ENCODE measurements at places on chromosomes 5 and 9.
A peak's percentile ranks its signal among the peaks of the same experiment; 100 is the strongest.

GRCh38 chr9:124487260-124488182, 19.7 kb downstream of the NR5A1 start:
- DNase-seq: no peak

- no peak for DNase-seq
Observed at GRCh38 chr5:179816796-179817469, 3.8 kb upstream of the SQSTM1 start.

- DNase-seq: no peak
Observed at GRCh38 chr5:169119288-169120048, 181.5 kb downstream of the SLIT3 start.

DNA sequence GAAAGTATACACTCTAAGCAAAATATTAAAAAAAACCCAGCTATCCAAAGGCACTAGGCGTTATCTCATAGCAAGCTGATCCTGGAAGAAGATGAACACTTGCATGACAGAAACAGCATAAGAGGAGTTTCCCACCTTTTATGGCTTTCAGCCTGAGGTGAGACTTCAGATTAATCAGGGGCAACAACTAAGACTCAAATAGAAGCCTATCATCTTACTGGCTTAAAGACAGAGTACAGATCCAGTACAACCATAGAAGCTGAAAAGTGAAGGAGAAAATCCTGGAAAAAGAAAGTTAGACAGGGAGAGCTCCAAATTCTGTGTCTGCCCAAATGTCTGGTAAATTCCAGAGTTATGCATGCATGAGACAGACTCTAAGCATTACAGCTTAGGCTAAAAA, 360.8 kb upstream of the KCNN2 start:
- no peak for DNase-seq

GRCh38 chr5:115586525-115587146, 15.6 kb downstream of the TICAM2 start:
- DNase-seq: peak; percentile 30

GRCh38 chr5:138336952-138337684, 948 bp upstream of the FAM53C start:
- no peak for DNase-seq

- peak; percentile 12 for DNase-seq
Observed at GRCh38 chr5:42514754-42515153, 91.5 kb downstream of the GHR start.

GRCh38 chr9:93577975-93578682, 1.7 kb downstream of the PHF2 start:
- no peak for DNase-seq

DNA sequence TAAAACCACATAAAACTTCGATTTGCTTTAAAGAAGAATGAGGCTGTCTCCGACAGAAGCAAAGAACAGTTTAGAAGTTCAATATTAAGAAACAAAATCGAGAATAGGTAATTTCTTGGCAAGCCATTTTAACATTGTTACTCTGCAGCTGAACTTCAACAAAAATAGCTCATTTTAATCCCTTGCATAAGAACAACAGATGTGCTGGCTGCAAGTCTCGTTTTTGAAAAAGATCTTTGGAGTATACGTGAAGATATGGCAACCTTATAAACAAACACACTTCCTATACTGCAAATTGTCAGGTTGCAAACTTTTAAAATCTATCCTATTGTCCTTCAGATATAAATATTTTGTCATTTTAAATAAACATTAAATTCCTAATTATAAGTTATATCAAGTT, 71.5 kb downstream of the FBN2 start:
- no peak for DNase-seq

DNA sequence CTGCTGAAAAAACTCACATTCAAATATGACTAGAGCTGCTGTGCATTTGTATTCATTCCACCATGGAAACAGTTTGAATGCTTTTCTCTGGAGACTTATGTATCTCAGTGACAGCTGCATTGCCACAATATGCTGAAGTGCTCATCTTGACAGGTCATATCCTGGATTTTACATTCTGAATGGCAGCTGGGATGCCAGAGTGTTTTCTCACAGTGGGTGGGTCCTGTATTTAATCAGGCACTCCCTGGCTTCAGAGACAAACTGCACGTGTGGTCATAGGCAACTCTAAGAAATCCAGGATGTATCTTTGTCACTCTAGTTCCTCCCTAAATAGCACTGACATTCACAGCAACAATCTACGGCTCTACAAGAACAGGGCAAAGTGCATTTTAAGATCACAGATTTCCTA, 75.6 kb downstream of the ST8SIA4 start:
- no peak for DNase-seq

GRCh38 chr9:88025411-88026117, 51.2 kb upstream of the CDK20 start:
- DNase-seq: no peak

- DNase-seq: no peak
Observed at GRCh38 chr5:1138445-1139245, 26.8 kb upstream of the SLC12A7 start.

DNA sequence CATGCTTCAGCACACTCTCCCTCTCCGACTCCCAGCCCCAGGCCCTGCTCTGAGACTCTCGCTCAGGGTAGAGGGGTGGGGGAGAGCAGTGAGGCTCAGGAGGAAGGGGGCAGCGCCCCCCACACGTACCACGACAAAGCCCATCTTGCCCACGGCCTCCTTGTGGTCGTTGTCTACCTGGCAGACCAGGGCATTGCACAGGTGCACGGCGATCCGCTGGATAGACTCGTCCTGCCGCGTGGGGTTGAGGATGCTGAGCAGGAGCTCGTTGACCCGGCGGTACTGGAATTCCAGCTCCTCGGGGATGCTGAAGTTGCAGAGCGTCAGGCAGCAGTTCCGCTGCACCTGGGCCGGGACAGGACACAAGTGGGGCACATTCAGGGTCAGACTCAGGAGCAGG, 18.5 kb upstream of the ZDHHC12 start:
- DNase-seq: no peak

- no peak for DNase-seq
Observed at GRCh38 chr5:76547891-76548524, 75.2 kb downstream of the F2RL2 start.

- no peak for DNase-seq
Observed at GRCh38 chr5:12690361-12690760, 786.1 kb upstream of the CTNND2 start.

Data from NCI-H1105 treated with DMSO at 0.1 percent for 48 hours (cell line).